Activated CD8-positive, alpha-beta memory T cell treated with anti-CD3 and anti-CD28 coated beads for 1 hour (primary cell): ENCODE measurements at places on chromosomes 3 and 15.

DNA sequence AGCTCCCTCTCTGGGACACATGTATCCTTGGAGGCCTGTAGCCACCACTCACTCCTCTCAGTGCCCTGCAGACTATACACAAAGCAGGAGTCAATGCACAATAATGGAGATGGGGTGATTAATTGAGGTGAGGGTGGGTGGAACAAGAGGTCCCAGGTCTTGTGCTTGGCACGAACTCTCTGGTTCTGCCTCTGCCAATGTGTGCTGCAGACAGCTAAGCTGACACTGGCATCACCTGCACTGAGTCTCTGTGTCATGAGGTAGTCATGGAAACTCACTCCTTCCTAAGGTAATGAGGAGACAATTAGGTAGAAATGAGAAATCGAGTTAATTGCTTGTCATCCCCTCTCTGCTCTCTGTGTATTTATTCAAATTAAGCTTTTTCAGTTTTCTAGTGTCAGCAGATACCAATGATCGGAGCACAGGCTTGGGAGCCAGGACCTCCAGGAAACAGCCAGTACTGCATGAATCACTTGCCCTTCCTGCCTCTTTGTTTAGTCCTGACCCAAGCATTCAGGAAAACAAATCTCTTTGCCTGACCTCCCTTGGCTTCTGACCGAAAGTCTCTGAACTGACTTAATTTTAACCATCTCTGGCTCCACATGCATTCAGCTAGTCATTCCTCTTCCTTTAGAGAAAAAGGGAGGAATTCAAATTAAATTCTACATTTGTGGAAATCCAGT, 56.7 kb downstream of the DRD3 start:
- no peak for DNase-seq

GRCh38 chr3:64454179-64454578, 228.9 kb upstream of the PRICKLE2 start:
- no peak for DNase-seq

DNA sequence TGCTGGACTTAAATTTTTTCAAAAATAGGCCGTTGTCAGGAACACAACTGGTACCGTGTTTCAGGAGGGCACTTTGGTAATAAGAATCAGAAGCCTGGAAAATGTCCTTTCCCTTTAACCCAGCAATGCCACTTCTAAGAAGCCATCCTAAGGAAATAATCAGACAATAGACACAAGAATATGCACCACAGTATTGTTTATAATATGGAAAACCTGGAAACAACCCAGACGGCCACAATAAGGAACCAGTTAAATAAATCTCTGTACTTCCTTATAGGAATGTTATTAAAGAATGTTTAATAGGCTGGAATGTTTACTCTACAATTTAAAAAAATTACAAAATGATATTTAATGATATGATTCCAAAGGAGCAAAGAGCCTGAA, 30.4 kb upstream of the ATP1B3 start:
- no peak for DNase-seq

DNA sequence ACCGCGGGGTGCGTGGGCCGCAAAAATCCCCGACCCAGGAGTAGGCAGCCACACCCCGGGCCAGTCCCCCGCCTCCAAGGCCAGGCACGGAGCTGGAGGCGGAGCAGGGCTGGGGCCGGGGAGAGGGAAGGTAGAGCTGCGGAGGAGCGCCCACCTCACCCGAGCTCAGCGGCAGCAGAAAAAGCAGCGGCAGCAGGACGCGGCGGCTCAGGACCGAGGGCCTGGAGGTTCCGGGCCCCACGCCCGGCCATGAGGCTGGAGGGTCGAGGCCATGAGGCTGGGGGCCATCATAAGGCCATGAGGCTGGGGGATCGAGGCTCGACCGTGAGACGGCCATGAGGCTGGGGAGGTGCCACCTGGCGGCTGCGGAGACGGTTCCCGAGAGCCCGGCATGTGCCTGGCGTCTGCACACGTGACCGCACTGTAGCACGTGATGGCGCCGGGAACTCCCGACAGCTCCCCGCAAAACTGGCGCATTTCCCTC, 32.9 kb upstream of the PRSS50 start:
- no peak for DNase-seq

DNA sequence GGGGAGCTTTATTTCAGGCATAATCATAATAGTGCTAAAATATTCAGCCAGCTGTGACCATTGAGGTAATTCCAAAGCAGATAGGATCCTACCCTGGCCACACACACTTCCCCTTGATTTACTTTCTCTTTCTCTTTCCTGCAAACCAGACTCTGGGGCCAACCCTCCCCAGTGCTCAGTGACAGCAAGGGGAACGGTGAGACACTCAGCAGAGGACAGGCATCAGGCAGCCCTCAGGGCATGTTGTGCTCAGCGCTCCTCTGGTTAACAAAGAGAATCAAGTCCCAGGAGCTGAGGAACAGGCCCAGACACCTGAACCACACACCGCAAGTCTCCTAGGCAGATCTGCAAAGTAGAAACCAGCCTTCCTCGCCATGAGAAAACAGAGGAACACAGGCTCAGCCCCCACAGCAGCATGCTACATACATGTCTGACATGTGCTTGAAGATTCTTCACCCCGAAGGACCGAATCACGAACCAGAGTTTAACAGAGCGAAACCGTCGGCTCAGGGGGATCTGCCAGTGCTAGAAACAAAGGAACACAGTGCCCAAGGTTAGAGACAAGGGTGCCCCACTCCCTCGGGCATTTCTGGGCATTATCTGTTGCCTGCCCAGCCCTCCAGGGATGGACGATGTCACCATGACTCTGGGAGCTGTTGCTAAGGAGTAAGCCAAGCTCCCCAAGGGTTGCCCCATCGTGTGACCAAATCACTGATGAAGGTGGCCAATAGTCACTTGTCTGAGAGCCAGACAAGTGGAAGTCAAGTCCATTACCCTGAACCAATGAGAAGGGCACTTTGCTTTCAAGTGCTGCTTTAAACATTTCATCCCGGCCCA, 17.5 kb downstream of the HDC start:
- peak; percentile 19 for DNase-seq

GRCh38 chr15:100879464-100880138, at the start of gene ALDH1A3:
TSS of gene ALDH1A3 (plus strand) at chr15:100879831. CDS start at chr15:100879908, 77 bp downstream.
- DNase-seq: no peak

DNA sequence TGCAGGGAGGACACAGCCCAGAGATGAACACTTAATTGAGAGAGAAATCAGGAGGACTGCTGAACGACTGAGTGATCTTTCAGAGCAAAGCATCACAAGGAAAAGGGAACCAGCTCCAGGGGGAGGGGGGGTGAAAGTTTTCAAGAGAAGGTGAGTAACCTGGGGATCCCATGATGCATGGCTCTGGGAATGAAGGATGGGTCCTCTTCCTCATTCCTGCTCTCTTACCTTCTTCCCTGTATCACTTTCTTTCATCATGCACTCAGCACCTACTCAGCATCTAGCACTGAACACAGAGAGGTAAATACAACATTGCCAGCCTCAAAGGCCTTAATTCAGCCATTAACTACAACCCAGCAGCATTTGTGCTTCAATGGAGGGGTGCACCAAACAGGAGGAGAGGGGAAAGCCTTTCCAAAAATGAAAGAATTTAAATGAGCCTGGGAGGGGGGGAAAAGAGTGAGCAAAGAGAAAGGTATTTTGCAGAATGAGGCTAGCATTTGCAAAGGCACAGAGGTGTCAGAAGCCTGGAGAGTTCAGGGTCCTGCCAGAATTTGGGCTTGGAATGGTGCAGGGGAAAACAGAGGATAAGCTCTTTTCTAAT, 427.4 kb downstream of the FOXP1 start:
- no peak for DNase-seq

GRCh38 chr3:12895391-12896062, 54.2 kb upstream of the RPL32 start:
- DNase-seq: no peak

- DNase-seq: no peak
Observed at GRCh38 chr3:61805510-61806080, 244.2 kb downstream of the PTPRG start.

GRCh38 chr3:18853269-18853668, 295.0 kb upstream of the KCNH8 start:
- DNase-seq: no peak

DNA sequence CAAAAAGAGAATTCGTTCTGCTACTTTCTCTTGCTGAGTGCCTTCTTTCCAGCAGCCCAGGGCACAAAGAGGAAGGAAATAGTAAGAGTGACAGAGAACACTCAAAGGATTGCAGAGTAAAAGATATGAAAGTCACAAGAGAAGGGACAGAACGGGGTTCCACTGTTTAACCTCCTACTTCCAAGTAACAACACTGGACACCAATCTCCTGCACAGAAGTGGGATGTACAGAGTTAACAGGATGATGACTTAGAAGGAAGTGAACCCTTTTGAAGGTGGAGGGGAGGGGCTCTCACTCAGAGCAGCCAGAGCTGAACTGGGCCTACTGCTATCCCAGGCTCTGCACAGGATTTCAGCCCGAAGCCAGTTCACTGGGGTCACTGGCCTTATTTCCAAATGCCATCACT, 130.1 kb upstream of the PRICKLE2 start:
- no peak for DNase-seq

DNA sequence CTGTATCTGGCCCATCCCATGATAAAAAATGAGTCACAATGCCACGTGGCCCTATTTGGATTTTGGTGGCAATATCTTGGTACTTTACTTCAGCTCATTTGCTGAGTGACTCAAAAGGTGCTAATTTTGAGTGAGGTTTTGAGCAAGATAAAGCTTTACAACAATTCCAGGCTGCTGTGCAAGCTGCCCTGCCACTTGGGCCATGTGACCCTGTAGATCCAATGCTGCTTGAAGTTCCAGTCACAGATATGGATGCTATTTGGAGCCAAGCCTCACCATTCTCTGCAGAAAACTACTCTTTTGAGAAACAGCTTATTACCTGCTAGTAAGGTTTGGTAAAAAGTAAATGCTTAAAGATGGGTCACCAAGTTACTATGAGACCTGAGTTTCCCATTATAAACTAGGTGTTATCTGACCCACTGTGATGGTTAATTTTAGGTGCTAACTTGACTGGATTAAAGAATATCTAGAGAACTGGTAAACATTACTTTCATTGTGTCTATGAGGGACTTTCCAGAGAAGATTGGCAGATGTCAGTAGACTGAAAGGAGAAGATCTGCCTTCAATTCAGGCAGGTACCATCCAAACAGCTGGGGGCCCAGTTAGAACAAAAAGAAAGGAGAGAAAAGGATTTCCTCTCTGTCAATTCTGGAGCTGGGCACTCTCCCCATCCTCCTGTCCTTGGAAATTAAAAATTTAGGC, 1083.9 kb downstream of the DIPK2A start:
- no peak for DNase-seq

GRCh38 chr3:173007079-173007723, 133.8 kb downstream of the SPATA16 start:
- DNase-seq: no peak

- no peak for DNase-seq
Observed at GRCh38 chr3:31364711-31365110, 168.0 kb upstream of the STT3B start.

- no peak for DNase-seq
Observed at GRCh38 chr3:149609595-149609994, 48.2 kb downstream of the WWTR1 start.

GRCh38 chr3:177282119-177282655, 84.9 kb upstream of the TBL1XR1 start:
- DNase-seq: no peak

GRCh38 chr3:176978441-176978840, 218.8 kb downstream of the TBL1XR1 start:
- DNase-seq: no peak

DNA sequence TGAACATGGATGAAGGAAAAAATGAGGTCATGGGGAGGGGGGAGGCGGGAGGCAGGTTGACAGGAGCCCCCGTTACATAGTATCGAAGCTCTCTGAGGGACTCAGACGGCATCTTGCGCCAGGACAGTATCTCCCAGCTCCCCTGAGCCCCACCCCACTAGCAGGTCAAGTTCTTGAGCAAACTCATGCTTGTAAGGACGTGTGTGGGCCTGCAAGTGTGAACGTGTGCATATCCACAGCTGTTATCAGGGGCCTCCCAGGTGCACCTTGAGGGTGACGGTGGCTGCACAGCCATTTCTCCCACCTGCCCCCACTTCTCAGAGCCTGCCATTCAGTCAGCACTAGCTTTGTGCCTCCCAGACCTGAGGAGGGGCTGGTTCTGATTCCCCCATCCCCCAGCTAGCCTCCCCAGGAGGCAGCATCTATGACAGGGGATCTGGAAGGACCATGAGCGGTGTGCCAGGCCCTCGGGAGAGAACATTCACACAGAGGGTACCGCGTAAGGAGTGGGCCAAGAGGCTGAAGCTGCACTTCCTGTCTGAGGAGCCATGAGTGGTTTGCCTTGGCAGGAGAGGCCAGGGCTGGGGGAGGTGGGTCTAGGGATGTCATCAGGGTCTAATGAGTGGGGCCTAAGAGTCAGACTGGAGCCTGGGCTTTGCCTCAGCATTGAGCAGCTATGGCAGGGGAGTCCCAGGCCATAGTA, 2.9 kb downstream of the SEMA3F start:
- DNase-seq: no peak

DNA sequence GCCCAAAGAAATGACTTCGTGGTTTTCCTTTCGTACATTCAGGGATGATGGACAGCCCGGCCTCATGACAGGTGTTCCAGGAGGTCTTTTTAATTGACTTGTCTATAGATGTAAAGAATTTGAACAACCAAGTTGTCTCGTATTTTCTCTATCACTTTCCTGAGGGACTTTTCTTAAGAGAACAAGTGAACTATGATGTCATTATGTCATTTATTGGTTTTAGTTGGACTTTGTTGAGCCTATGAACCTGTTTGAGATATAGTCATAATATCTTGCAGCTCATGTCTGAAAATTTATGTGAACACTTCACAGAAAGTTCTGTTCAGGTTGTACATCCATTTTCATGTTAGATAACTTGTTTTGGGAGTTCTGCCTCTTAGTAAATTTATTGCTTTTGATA, 89.2 kb downstream of the RBMS3 start:
- no peak for DNase-seq

GRCh38 chr3:100761211-100761942, 52.1 kb downstream of the TFG start:
- DNase-seq: no peak

DNA sequence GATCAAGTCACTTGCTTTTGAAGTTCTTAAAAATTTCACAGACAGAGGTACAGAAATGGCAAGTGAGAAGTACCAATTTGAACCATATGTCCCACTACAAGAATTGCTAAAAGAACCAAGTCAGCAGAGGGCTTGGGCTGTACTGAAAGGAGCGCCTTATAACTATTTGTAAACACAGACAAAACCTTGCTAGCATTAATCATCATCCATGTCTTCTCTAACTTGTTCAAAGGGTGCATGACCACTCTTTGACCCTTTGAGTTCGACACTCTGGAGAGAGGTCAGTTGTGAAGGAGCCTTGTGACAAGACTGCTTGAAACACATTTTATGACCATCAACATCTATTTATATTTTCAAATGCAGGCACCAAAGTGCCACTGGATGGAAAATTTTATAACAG, 191.7 kb downstream of the PDZRN3 start:
- no peak for DNase-seq

DNA sequence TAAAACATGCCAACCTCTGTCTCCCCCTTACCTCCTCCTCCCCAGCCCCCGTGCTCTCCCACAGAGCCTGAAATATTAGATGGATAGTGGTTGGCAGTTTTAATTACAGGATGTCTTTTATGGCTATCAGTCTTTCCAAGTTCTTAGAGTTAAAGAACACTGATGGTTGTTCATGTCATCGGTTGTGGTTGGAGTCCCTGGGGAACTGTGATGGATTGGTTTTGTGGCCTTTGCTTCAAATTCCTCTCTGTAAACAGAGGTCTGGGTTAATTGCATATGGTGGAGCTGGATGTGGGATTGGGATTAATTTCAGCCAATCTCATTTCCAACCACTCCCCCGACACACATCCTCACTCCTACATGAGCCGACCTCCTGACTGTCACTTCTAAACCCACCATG, 164.5 kb upstream of the PROK2 start:
- no peak for DNase-seq
